Stimulated activated CD4-positive, alpha-beta T cell treated with anti-CD3 and anti-CD28 coated beads, TNF-alpha, amount 100 ng/mL, for 1 hour (primary cell): ENCODE measurements at places on chromosomes 2 and 18.

DNA sequence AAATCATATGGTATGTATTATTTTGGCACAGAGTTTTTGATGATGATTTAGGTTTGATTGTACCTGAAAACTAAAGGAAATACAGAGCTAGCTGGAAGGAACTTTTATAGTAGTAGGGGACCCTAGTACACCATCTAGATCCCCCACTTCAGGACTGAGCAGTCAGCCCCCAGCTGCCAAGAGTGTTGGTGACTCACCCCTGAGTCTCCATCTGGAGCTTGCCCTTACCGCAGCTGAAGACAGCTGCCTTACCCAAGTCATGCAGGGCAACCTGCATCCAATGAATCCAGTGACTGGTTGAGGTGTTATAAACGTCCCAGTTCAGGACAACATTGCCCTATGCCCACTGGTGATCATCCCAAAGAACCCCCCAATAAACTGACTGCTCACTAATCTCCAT lies 15.3 kb downstream of the PMS1 start:
- DNase-seq: no peak

- no peak for DNase-seq
Observed at GRCh38 chr2:173205375-173205774, 129.7 kb downstream of the MAP3K20 start.

GRCh38 chr2:239727776-239728600 lies 297.2 kb downstream of the NDUFA10 start:
- DNase-seq: no peak

DNA sequence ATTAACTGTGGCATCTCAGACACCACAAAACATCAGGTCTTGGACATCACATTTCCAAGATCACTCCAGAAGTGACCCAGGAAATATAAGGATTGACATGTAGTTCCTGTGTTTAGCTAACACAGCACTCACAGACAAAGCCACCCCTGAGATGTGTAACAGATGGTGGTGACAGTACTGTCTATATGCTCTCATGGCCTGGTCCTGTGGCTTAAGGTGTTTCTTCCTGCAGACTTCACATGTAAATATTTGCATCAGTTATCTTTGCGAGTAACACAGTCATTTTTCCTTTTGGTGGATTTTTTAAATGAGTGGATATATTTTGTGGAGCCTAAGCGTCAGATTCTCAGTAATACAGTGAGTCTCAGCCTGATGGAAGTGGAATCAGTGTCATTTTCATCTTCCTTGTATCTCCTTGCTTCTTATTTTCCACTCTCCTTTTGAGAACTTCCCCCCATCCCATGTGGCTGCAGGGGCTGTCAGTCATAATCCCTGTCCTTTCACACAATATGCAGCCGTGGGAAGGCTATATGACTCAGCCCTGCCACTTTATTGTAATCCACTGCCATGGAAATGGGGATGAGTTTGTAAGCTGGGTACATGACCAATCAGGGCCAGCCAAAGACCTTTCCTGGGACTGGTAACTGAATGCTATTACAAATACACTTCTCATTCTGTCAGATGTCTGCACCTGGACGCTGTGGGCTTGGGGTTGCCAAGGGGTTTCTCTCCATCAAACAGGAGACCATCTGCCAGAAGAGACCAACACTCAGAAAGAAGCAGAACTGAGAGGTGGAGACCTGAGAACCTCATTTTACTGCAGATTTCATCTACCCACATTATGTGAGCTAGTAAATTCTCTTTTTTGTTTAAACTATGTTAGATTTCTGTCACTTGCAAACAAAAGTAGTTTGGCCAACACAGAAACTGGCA lies 74.3 kb downstream of the ICOS start:
- DNase-seq: no peak

- no peak for DNase-seq
Observed at GRCh38 chr18:3329471-3329870, 67.5 kb downstream of the MYL12B start.

DNA sequence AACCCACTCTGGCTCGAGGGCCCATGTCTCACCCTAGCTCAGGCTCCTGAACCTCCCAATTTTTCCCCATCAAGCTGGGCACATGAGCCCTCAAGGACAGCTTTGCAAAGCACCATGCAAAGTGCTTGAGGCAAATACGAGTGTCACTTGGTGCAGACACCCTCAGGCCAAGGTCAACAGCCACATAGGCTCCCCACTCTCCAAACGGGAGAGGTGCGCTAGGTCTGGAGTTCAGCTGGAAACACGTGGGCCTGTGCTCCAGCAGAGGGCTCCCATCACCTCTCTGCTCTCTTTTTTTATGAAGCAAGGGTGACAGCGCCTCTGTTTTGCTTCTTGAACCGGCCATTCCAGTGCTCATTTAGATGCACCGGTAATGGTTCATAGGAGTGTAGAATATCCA lies 11.9 kb upstream of the ARHGAP25 start:
- DNase-seq: no peak

- no peak for DNase-seq
Observed at GRCh38 chr2:163266772-163267171, 428.2 kb upstream of the KCNH7 start.

DNA sequence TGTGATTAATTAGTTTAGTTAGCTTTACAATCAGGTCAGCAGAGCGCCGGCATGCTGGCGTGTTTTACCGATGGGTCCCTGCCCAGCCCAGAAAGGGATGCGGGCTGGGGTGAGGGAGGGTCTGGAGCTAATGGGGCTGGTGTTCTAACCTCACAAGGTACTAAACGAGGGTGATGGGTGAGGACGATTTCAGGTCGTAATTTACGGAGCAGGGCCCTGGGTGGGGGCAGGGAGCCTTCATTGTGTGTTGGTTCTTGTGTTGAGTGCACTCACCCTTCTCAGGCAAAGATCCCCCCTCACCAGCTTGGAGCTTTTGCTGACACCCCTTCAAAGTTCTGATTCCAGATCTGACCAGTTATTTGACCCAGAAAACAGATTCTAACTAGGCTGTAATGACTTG lies 39.5 kb downstream of the PTGR3 start:
- no peak for DNase-seq

GRCh38 chr2:55153584-55154299 lies 78.4 kb downstream of the CLHC1 start:
- no peak for DNase-seq

GRCh38 chr18:23718731-23719130 lies 29.5 kb downstream of the LAMA3 start:
- DNase-seq: no peak

- DNase-seq: no peak
Observed at GRCh38 chr2:67455219-67456142, 58.3 kb downstream of the ETAA1 start.

- no peak for DNase-seq
Observed at GRCh38 chr2:138107288-138107687, 143.0 kb downstream of the HNMT start.

GRCh38 chr2:56502616-56503015 lies 318.8 kb downstream of the CCDC85A start:
- no peak for DNase-seq

DNA sequence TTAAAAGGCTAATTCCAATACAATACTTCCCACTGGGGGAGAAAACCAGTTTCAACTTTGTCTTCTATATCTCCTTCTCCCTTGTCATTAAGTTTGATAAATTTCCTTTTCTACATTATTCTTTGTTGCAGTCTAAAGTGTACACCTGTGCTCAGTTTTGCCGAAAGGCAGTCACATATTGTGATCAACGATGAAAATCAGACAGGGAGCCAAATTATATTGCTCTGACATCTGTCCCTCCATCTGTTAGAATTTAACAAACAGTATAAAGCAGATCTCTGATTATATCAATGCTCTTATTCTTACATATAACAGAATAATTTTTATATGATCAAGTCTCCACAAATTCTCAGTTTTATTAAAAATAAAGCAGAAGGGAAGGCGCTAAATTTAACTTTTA lies 496.7 kb downstream of the NRXN1 start:
- DNase-seq: no peak

DNA sequence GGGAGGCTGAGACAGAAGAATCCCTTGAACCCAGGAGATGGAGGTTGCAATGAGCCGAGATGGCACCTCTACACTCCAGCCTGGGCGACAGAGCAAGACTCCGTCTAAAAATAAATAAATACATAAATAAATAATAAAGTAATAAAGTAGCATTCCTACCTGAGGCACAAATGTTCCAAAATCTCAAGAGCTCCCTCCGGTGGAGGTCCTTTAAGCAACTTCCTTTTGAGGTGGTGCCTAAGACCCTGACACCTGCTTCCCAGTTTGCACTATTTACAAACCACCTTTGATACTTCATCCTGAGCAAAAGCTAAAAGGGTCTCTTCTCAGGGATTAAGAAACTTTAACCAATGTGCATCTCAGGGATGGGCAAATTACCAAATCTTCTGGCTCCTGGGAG lies 505.1 kb downstream of the CNTNAP5 start:
- no peak for DNase-seq

GRCh38 chr18:28963481-28963880 lies 786.6 kb upstream of the CDH2 start:
- DNase-seq: no peak

- DNase-seq: no peak
Observed at GRCh38 chr2:25341011-25341727, 556 bp downstream of the DNMT3A start.

DNA sequence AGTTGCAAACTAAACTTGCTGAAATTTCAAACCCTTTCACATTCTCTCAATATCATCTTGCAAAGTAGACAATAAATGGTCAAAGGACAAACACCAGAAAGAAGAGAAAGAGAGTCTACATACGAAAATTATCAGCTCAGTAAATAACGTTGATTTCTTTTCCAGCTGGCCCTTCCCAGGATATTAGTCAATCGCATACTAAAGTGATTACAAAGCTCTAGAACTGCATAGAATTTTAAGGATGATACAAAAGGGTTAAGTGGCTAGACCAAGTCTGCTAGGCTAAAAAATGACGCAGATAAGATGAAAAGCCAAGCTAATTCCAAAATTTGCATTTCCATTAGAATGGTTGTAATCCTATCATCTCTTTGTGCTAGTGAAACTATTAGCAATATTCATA lies 405.7 kb downstream of the FBXO15 start:
- DNase-seq: no peak

DNA sequence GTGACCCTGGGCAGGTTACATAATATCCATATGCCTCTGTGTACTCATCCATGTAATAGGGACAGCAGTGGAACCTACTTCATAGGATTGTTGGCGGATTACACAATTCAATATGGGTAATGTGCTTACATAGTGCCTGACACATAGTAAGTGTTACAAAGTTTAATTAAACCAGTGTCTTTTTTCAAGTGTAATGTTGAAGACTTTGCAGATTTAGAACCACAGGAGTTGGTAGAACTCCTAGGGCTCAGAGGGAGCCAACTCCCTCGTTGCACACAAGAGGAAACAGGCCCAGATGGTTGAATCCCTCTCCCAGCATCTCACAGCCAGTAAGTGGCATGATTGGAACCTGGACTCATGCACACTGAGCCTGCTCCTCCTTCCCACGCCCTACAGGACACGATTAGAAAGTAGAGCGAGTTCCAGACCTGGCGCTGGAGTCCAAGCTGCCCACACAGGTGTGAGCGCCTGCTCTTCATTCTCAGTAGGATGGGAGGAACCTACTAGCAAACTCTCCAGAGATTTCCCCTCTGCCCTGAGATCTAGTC lies 97.8 kb downstream of the VSNL1 start:
- DNase-seq: no peak

GRCh38 chr2:37585295-37585908 lies 86.0 kb downstream of the CDC42EP3 start:
- no peak for DNase-seq

GRCh38 chr2:234191819-234192407 lies 141.4 kb downstream of the SPP2 start:
- DNase-seq: no peak

DNA sequence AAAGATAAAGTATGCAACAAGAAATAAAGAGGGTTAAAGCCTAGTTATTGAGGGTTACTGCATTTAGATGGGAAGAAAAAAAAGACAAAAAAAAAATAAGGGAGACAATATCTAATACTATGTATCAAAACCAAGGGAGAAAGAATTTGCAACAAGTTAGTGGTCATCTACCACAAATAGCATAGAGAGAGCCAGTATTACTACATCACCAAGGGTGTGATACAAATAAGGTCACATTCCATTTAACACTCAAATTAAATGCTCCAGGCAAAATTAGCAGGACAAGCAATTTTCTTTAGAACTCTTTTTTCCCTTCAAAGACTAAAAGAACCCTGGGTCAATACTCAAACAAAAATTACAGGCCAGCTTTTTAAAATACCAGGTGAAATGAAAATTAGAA lies 115.1 kb upstream of the GULP1 start:
- no peak for DNase-seq

DNA sequence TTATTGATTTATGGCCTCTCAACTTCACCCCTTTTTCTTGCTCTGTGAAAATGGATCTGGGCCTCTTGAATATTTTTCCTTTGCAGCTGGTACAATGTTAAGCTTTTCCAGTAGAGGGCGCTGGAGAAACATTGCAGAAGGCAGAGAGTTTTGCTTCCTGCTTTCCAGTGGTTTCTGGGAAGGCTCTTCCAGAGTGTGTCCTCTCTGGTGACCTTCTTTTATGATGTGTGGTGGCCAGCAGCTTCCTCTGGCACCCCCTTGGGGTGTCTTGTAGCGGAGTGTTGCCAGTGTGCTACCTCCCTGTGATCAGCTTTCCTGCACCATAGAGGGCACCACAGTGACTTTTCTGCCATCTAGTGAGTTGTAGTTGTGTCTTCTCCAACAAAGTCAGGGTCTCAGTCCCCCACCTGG lies 25.4 kb upstream of the MGAT5 start:
- DNase-seq: no peak

GRCh38 chr2:61423714-61424113 lies 47.2 kb downstream of the USP34 start:
- DNase-seq: no peak

DNA sequence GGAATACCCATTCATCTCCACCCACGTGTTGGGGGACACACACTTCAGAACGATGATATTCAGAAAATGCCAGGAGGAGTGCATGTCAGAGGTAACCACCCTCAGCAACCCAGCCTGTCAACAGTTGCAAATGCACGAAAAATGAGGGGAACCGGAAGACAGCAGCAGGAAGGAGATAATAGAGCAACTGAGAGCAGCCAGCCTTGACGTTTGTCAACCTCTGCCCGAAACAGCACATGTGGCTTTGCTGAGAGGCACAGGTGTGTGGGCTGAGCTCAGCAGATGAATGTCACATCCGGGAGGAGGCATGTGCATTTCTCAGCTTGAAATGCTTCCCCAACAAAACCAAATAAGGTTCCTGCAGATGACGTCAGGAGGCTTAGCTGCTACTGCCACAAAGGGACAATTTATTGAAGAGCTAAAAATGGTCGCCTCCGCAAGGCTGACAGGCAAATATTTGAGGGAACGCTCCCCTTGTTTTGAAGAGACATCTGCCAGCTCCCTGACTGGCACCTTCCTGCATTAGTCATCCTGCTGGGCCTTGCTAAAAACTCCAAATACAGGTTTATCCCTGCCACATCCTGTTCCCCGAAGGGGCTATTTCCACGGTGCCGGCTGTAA lies 419.0 kb downstream of the NBAS start:
- peak; percentile 44 for DNase-seq
